ENCODE measurements at places on chromosomes 4 and X.

- DNase-seq: no peak
Measured at GRCh38 chr4:23855912-23856605, 33.8 kb downstream of the PPARGC1A start.

DNA sequence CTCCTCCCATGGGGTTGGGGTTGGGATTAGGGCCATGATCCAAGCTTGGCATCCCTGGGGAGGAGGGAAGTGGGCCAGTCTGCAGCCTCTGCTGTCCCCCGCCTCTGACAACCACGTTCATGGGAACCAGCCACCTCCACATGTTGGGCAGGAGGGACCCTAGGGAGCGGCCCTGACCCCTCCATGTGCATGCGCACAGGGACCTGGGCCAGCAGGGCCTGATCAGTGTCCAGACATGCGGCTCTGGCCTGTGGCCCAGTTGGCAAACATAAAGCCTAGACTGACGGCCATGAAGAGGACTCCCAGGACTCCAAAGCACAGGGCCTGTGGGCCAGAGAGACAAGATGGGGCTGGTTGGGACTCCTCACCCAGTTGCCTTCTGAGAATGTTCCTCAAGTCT lies 11.3 kb downstream of the SLC38A5 start:
- DNase-seq: no peak

DNA sequence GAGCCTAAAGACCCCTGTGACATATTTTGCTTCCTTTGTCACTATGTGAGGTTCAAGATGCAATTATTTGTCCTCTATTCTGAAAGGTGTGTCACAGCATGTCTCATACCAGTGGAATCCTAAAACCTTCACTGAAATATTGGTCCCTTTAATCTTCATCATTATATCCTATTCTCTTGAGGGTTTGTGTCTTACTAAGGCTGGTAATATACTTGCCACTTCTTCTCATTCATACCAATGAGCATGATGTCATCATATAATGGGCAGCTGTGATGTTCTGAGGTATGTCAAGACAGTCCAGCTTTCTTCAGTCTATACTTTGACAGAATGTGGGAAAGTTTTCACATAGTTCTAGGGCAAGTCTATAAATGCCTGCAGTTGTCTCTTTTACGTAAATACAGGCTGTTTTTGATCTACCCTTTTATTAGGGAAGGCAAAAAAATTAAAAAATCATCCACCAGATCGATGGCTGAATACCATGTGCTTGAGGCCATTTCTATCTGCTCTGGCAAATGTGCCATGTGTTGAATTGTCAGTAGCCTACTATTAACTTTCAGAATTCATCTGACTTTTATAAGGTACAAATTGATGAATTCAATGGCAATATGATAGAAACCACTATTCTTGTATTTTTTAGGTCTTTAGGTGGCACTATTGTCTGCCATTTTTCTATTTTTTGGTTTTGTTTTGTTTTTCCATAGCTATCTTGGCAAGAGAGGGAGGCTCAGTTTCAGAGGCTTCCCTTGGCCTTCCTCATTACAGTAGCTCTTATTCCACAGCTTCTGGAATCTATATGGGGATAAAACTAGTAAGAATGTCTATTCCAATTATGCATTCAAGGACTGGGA lies 209.0 kb downstream of the PPARGC1A start:
- DNase-seq: no peak

- DNase-seq: no peak
Measured at GRCh38 chrX:25427873-25428555, 412.2 kb upstream of the ARX start.

DNA sequence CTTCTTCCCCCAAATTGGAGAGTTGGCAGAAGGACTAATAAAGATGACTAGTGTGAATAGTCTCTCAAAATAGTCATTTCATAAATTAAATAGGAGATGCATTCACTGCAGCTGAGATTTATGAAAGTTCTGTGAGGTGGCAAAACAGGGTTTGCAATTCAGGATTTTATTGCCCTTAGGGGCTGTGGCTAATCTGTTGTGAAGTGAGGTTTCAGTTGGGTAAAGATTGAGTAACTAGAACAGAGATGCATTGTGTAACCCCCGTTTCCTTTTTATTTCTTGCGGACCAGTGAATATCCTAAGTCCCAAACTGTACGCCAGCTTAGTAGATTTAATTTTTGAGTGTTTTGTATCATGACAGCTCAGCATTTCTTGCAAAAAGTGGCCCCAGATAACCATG lies 16.2 kb upstream of the SCRG1 start:
- DNase-seq: no peak

DNA sequence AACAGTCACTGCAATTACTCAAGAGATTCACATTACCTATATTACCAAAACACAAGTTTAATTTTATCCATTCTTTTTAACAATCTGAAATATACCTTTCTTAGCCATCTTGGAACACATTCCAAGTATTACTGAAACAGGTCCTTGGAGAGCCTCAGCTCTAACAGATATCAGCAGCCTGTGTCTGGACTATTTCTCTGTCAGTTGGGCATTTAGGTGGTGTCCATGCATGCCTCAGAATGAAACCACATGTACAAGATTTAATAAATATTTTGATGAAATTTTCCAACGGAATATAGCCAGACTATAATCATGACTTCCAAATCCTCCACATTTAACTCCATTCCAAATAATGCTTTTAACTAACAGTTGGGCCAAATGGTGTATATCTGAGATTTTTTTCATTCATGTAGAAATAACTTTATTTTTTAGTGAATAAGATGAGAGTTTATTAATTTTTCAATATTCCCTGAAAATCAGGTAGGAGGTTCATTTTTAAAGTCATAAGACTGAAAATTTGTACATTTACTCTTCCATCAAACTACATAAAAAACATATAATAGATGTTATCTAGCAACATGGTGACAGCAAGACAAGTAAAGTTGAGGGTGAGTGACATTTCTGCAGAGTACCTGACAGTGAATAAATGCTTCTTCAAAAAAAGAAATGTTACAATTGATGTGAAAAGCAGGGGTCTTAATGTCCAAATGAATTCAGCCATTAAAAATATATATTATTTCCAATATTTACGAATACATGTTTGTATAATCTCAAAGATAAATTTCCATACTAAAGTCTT lies 174.2 kb downstream of the DCHS2 start:
- no peak for DNase-seq
